Fibroblast of skin of abdomen (primary cell): ENCODE measurements at places on chromosomes 5 and 9.

DNA sequence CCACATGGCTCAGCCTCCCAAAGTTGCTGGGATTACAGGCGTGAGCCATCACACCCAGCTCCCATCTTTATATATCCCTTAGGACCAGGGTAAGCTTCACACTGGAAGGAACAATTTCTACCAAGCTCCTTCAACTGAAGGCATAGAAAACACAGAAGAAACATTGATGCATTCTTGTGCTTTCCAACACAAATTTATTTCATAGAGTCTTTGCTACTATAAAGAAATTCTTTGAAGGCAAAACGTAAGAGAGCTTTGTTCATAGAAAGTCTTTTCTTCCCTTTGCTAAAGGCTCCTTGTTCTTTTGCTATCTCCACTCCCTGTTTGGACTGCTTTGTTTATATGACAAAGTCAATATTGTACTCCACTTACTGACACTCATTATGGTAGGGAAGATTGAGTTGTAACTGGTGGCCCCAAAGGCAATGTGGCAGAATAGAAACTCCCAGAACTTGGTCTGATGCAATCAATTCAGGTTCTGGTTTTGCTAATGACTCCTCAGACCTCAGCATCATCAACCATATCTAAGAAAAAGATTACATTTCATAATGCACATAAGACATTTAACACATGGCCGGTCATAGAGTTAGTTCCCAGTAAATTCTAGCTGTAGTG is 97.4 kb upstream of the CLINT1 start:
- no peak for DNase-seq

GRCh38 chr5:17096952-17097695 is 120.3 kb upstream of the BASP1 start:
- no peak for DNase-seq

DNA sequence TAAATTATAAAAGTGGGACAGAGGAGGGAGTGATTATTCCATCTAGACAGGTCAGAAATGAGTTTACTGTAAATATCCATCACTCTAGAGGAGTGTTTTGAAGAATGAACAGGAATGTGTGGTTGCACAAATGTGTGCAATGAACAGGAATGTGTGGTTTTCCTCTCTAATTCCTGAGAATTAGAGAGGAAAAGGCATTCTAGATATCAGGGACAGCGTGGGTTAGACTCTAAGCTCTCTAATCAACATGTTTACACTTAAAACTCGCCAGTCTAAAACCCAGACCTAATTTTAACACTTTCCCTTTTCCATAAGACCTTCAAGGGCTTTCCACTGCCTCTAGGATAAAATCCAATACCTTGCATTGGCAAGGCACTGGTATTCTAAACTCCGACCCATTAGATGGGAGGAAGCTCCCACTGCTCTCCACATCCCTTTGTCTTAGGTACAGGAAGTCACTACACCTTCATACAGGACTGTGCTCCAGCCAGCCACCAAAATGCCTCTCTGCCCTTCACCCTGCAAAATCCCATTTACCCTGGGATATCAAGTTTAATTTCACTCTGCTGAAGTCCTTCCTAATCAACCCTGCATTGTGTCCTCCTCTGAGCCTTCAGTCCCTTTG is 67.9 kb downstream of the NFIB start:
- DNase-seq, result peak; percentile 79

DNA sequence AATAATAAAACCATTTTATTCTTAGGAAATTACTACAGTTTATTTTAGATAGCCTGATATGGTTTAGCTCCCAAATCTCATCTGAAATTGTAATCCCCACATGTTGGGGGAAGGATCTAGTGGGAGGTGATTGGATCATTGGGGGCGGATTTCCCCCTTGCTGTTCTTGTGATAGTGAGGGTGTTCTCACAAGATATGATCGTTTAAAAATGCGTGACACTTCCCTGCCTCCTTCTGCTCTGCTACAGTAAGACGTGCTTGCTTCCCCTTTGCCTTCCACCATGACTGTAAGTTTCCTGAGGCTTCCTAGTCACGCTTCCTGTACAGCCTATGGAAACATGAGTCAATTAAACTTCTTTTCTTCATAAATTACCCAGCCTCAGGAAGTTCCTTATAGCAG is 122.4 kb upstream of the FGF10 start:
- no peak for DNase-seq

DNA sequence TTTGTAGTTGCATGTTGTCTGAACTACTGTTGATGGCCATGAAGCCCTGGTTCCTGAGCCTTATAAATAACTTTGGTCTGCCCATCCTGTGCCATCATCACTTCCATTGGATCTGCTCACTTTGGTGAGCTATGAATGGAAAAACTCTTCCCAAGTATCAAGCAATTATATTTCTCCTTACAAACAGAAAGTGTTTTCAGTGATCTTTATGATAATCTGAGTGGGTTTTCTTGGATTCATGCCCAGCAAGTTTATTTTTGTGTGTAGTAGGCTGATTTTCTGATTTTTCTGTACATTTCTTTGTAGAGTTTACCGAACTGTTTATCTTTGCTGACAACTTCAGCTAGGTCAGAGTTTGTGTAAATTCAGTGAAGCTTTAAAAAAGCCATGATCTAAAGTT is 31.0 kb downstream of the CAMK4 start:
- no peak for DNase-seq

DNA sequence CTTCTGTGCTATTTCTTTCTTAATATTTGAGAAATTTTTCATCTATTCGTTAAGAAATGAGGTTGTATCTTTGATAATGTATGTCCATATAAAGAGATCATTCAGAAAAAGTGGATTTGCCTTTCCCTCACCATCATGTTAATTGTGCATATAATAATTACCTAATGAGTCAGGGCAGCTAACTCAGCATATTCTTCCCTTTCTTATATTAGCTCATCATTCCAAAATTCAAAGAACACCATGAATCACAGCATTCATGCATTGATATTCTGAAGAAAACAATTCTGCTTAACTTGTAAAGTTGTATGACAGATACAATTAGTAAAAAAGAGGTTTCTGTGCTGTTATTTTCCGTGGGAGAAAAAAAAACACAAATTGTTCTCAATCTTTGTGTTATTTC is 630.6 kb downstream of the TLE1 start:
- no peak for DNase-seq

GRCh38 chr5:33400675-33401074 is 40.1 kb upstream of the TARS1 start:
- no peak for DNase-seq

GRCh38 chr5:179841621-179842020 is 17.0 kb downstream of the MRNIP start:
- DNase-seq, result no peak

DNA sequence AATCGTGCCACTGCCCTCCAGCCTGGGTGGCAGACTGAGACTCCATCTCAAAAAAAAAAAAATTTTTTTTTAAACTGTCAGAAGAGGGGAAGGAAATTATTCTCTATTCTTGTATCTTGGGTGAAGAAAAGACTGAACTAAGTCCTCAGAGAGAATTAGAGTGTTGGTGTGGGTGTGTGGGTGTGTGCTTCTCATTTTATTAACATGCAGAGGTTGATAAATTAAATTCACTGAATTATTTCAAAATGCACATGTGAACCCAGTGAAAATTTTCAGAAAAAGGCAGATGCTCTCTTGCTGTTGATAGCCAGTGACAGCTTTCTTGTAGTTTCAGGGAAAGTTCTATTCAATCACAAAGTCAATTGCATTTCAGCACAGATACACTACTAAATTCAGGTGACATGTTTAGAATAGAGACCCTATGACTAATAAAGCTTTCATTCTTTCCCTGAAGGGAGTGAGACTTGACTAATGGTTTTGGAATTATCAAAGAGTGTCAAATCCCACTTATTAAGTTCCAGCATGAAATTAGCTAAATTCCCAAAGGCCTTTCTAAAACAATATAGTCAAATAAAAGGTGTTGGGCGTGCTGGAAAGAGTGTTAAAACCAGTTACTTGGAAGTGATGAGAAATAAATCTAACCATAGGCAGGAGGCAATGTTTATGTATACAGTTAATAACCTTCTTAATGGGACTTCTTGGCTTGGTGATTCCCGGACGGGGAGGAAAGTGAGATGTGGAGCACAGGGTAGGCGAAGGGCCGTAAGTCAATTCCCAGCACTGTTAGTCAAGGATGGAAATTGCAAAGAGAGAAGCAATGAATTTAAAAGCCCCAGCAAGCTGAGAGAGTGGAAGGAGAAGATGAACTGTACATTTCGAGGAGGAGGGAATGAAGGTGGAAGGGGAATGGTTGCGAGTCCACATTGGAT is 103.2 kb upstream of the SPATA31D4 start:
- no peak for DNase-seq

DNA sequence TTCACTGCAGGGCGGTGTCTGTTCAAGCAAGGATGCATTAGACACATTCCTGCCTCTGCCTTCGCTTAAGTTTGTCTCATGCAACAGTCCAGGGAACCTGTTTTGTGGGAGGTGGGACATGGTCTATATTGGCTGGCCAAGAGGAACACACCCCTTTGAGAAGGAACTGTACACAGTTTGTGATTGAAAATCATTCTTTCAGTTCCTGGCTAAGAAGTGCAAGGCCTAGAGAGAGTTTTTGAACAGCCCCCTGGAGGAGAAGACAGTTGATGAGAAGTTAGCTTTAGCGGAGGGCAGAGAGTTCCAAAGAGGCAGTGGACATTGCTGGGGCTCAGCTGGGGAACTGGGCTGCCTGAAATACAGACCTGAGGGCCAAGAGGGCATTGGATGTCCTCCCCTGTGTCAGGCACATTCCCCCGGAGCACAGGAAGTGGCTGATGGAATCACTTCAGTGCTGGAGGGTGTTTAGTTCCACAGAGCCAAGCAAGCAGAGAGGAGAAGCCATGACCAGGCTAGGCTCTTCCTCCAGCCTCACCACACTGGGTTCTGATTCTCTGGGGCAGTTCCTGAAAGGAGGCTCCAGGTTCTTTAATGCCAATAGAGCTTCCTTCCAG is 66.6 kb downstream of the RGS3 start:
- no peak for DNase-seq

GRCh38 chr9:102967979-102968378 is 27.2 kb upstream of the CYLC2 start:
- no peak for DNase-seq

GRCh38 chr5:127417528-127417927 is 99.9 kb upstream of the PRRC1 start:
- DNase-seq, result no peak

GRCh38 chr5:136330353-136331038 is 34.8 kb downstream of the TRPC7 start:
- DNase-seq, result no peak

DNA sequence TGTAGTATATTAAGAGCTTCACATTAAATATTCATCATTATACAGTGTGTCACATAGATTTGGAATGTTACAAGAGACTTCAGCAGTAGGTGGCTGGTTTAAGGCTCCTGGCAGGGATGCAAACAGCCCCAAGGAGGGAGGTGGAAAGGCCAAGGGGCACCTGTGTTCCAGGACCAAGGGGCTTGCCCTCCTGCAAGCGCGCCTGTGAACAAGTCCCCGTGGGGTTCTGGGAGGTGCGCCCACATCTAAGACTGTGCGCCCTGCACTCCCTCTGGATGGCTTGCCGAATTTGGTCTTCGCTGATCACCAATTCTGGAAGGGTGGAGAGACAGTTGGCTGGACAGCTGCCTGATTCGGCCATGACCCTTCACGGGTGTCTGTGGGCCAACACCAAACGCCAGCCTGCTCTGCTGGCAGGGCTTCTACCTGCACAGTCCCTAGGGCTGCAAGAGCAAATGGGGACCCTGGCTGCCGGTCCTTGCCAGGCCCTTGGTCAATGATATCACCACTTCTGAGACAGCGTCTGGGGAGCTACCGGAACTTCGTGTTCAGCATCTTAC is 12.1 kb upstream of the SLC25A51 start:
- DNase-seq, result no peak

- no peak for DNase-seq
Measured at GRCh38 chr5:162230348-162230747, 162.8 kb downstream of the GABRG2 start.

DNA sequence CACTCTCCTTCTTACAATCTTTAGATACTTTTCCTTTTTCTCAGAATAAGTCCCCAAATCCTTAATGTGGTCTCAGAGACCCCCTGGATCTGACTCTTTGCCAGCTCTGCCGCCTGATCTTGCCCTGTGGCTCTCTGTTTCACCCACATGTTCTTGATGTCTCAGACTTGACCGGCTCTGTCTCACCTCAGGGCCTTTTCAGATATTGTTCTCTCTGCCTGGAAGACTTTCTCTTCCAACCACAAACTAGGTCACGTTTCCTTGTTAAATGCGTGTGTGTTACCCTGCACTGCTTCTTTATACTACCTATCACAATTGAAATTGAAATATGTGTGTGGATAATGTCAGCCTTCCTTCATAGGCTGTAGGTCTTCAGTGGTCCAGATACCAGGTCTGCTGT is 265.4 kb upstream of the NUDT12 start:
- DNase-seq, result no peak

DNA sequence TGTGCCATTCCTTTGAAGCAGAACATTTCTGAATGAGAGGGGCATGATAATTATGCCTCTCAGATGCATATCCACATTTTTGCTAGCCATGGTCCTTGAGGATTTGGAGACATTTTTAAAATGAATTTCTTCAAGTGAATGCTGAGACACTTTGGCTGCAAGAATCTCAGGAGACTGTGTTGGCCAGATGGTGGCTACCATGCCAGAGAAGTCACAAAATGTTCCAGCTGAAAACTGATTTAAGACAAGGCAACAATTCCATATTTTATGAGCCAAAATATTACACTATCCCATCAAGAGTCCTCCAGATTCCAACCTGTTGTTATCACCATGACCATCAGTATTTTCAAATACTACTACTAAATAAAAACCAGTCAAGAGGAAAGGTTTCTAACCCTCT is 859.5 kb upstream of the DMAC1 start:
- DNase-seq, result no peak

DNA sequence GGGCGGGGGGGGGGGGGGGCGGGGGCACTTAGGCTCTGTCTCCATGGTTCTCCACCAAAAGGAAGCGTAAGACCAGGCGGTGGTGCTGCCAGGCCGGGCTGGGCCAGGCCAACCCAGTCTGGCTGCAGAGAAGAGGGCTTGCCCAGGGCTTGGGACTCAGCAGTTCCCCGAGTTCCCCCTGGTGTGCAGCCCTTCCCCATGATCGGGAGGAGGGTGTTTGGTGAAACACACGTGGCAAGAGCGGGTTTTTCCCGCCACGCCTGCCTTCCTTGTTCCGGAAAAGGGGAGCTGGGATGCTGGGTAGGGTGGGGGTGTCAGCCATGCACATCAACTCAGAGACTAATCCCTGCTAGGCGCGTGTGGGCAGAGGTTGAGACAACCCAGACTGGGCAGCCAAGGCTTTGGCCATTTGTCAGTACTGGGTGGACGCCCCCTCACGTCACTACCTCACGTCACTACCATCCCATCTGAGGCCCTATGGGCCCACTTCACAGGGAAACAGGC is 32.9 kb downstream of the PRRX2 start:
- DNase-seq, result peak; percentile 67

DNA sequence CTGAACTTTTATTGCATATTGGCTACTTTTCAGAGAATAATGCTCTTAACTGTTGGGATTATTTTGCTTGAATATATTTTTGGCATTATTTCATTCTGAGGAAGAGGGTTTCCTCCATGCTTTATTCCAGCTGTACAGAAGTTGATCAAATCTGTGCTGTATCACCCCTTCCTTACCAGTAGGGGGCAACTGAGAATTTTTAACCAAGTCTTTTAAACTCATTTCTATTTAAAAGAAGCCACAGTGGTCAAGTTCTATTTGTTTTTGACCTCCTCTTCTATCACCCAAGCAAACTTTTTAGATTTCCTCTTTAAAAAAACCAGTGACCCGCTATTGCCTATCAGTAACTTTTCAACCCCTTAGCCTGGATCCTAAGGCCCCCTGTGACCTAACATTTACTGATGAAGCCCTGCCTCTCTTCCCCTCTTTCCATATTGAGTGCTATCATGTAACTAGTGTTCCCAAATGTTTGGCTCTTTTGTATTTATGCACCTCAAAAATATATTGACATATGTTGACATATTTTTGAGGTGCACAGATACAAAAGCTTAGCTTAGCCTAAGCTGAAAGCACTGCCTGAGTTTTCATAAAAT is 80.6 kb downstream of the FBXO4 start:
- peak; percentile 27 for DNase-seq
